ENCODE measurements at places on chromosomes 3 and 15.

DNA sequence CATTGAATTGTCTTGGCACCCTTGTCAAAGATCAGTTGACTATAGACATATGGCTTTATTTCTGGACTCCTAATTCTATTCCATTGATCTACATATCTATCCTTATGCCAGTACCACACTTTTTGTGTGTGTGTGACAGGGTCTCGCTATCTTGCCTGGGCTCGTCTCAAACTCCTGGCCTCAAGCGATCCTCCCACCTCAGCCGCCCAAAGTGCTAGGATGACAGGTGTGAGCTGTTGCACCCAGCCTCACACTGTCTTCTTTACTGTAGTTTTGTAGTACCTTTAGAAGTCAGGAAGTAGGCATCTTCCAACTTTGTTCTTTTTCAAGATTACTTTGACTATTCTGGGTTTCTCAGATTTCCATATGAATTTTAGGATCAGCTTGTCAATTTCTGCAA, 24.3 kb downstream of the CDAN1 start:
- DNase-seq: no peak

DNA sequence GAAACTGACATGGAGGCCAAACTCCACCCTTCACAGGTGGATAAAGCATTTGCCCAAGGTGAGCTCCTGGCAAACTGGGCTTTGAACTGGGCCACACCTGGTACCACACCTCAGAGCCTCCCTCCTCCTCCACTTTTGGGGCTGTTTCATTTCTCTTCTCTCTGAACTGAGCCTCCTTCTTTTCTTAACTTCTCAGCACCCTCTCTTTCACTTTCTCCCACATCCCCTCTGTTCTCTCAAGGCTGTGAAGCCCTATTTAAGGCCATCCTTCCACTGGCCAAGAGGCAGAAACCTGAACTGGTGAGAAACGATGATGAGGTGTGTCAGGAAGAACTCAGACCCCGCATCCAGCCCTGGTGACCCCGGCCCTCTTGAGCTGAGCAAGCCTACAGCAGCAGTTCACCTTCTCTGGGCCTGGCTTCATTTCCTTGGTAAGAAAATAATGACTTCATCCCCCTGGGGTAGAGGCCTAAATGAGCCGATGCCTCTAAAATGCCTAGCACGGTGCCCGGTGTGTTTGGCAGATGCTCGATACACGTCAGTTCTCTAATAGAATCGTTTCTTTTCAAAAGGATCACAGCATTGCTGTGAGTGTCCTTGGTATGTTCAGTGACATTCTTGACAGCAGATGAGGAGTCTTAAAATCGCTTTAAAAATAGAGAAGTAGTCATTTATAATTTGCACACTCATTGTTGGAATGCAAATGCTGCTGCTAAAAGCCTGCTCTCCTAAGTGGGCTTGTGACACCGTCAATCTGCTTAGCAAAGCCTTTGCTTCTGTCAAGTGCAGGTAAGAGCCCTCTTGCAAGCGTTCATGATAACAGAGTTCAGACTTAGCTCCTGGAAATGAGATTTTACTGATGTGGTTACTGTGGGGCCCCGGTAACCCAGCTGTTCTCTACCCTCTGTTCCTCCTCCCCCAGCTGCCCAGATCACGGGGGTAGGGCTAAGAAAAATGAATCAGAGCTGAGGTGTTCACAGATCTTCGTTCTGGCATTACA, 97.7 kb upstream of the ATP2B2 start:
- DNase-seq: no peak

DNA sequence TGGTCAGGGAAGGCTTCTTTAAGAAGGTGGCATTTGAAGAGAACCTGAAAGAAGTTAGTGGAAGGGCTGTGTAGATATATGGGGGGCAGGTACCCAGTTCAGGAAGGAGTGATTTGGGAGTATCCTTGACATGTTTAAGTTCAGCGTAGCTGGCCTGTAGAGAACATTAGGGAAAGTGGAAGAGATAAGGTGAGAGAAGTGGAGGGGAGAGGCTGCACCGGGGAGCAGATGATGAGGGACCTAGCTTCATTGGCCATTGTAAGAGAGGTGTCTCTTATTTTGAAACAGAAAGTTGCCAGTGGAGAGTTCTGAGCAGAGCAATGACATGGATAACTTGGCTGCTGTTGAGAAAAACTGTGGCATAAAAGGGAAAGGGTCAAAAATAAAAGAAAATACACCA, 44.6 kb upstream of the MME start:
- DNase-seq: no peak

- DNase-seq: no peak
These were observed 1375.1 kb upstream of the ALCAM start for GRCh38 chr3:103991461-103992115.

Data from fibroblast of the conjunctiva (primary cell).